ENCODE measurements at places on chromosomes 13 and 19.

GRCh38 chr19:2334426-2334825 is 5.9 kb downstream of the SPPL2B start:
- no peak for DNase-seq

DNA sequence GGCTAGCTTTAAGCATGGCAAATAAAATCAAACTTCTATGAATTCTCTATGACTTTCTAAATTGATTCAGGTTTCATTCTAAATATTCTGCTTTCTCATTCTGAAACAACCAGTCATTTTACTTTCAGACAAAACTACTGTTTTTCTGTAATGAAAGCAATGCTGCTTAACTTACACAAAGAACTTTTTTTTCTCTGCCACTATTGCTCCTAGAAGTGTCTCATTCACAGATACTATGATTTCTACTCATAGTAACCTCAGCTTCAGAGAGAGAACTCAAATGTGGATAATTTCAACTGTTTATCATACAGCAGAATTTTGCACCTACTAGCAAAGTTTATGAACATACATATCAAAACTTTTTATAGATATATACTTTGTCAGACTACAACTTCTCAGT is 724.6 kb downstream of the SLITRK5 start:
- DNase-seq: no peak

- no peak for DNase-seq
Measured at GRCh38 chr19:3196933-3197205, 11.1 kb downstream of the NCLN start.

DNA sequence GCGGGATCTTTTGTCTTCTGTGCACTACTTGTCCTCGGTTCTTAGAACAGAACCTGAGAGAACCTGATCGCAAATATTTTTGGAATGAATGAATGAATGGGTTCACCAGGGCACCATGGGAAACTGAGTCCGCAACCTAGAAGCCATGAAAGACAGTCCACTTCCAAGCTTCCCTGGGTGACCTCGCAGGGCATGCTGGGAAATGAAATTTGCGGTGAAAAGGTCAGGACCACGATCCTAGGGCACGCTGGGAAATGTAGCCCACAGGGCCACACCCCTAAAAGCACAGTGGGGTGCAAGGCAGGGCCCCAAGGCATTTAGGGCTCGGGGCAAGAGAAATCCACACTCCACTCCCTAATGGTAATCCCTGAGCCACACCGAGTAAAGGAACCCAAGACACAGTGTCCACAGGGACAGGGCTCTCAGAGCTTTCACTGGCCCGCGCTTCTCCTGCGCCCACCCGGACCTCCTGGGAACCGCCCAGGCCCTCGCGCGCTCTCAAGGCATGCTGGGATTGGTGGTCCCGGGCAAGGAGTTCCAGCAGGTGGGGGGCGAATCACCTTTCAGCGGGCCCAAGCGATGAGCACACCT is 1.1 kb upstream of the PPP1R12C start:
- no peak for DNase-seq

- no peak for DNase-seq
Measured at GRCh38 chr13:73341748-73342147, 282.9 kb downstream of the KLF5 start.

- DNase-seq: no peak
Measured at GRCh38 chr19:6230991-6231448, 48.8 kb downstream of the MLLT1 start.

GRCh38 chr13:91767651-91768050 is 369.2 kb downstream of the GPC5 start:
- no peak for DNase-seq

GRCh38 chr13:59144700-59145099 is 1019.0 kb downstream of the DIAPH3 start:
- peak; percentile 1 for DNase-seq

DNA sequence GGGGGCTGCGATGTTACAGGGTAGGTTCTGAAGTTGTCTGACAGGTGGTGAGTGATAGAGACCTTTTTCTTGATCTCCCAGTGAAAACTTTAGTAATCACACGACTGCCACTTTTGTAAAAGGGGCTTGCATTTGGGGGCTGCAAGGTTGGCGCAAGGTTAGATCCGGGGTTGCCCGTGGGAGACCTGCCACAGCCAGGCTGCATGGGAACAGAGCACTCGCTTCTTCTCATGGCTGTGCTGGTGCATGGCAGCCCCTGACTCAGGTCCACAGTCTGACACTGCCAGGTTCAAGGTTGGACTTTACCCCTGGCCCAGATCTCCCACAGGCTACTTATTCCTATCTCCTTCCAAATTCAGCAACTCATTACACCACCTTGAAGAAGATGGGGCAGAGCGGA is 1190.4 kb downstream of the UQCRFS1 start:
- no peak for DNase-seq
